ENCODE measurements at places on chromosomes 5 and 9.
A peak's percentile ranks its signal among the peaks of the same experiment; 100 is the strongest.

GRCh38 chr9:27717991-27718390, 144.7 kb upstream of the C9orf72 start:
- no peak for DNase-seq

GRCh38 chr9:128025736-128026135, 41.4 kb downstream of the NAIF1 start:
- DNase-seq = no peak

- no peak for DNase-seq
These were observed 63.7 kb upstream of the RUFY1 start for GRCh38 chr5:179486596-179487051.

DNA sequence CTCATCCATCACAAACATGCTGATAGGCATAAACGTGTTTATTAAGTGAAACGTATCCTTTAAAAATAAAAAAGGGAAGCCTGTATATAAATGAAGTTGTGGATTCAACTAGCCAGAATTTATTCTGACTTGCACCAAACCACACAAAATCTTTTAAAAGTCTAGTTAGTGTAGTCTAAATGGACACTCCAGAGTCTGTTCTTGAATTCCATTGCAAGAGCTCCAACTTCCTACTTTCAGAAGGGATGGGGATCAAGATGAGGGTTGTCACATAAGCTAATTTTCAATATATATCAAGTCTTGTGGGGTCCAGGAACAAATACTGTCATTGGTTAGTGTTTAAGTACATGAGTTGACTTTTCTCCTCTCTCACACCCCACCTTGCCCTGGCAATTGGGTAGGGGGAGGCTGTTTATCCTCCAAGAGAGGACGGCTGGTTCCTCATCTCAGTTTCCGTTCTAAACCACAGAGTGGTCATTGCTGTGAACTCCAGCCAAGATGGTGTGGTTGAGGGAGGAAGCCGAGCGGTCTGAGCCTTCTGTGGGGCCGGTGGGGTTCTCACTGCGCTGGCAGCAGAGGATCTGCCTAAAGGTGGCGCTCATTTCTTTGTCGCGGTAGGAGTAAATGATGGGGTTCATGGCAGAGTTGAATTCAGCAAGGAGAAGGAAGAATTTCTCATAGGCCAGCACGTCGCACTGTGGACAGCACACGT, 163.2 kb downstream of the LPAR1 start:
- no peak for DNase-seq

GRCh38 chr5:131289738-131290137, 25.9 kb downstream of the CDC42SE2 start:
- no peak for DNase-seq

DNA sequence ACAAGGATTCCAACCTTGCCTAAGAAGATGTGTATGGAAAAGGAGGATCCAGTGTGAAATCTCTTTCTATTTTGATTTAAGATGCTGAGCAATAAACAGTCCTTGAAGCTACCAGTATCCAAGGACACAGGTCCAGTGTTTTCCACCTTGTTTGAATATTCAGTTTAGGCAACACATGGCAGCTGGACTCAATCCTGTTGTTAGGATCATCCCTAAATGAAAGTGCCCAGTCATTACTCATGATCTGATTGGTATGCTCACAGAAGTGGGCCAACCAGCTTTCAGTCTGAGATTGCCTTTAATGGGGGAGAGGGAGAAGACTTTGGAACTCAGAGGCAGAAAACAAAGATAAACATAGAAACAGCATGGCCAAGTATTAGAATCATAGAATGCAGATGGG, 355.7 kb upstream of the ADAMTSL1 start:
- DNase-seq = no peak

- no peak for DNase-seq
These were observed 34.9 kb upstream of the FOXI1 start for GRCh38 chr5:170070556-170071412.

GRCh38 chr5:84393969-84394368, 9.3 kb upstream of the EDIL3 start:
- DNase-seq = no peak

- no peak for DNase-seq
These were observed 12.1 kb upstream of the POC5 start for GRCh38 chr5:75729321-75729720.

- DNase-seq = peak; percentile 29
These were observed 377.7 kb downstream of the PIK3R1 start for GRCh38 chr5:68593211-68593671.

GRCh38 chr9:22054076-22054475, 45.0 kb upstream of the CDKN2B start:
- no peak for DNase-seq

GRCh38 chr9:113898596-113898995, 22.5 kb downstream of the ZNF618 start:
- DNase-seq = no peak

- DNase-seq = no peak
These were observed 23.4 kb downstream of the IL33 start for GRCh38 chr9:6239048-6239461.

DNA sequence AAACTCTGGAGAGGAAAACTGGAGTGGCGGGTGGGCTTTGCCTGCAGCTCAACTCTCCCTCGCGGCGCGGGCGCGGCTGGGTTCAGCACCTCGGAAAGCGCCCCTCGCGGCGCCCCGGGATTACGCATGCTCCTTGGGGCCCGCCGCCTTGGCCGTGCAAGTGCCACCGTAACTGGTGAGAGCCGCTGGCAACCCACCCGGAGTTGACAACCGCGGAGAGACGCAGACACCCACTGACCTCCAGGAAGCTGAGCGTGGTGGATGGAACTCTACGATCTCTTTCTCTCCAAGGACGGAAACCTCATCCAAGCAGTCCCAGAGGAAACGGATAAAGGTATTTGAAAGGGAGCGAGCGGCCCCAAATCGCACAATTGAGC, 194 bp upstream of the RXFP3 start:
- peak; percentile 49 for DNase-seq

DNA sequence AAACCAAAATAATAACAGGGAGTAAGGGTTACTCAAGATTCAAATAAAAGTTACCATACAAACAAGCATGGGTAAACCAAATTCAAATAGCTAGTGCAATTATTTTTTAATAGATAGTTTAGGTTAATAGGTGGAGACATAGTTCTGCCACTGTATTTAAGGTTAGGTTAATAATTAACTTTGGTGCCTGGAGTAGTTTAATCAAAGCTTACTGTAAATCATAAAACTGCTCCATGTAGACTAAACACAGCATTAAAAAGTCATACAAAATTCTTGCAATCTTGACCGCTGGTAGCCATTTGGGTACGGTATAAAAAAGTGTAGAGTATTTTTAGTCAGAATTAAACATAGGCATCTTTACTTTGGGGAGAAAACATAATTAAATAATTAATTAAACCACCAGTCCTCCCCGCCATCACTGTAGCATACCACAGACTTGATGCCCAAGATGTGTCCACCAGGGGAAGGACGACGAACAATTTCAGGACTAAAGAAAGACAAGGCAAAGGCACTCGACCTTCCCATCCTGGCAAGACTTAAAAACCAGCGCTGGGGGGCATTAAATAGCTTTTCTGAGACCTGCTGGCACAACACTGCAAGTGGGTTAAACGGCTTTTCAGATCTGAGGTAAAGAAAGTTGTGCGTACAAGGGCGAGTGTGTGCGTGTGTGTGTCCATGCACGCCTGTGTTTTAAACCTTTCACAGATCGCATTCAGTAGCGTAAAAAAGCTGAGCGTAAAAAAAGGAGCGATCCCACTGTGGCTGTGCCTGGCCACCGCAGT, 2.9 kb downstream of the SEMA6A start:
- DNase-seq = no peak

GRCh38 chr5:122493091-122494021, 181.3 kb downstream of the SNCAIP start:
- DNase-seq = no peak

DNA sequence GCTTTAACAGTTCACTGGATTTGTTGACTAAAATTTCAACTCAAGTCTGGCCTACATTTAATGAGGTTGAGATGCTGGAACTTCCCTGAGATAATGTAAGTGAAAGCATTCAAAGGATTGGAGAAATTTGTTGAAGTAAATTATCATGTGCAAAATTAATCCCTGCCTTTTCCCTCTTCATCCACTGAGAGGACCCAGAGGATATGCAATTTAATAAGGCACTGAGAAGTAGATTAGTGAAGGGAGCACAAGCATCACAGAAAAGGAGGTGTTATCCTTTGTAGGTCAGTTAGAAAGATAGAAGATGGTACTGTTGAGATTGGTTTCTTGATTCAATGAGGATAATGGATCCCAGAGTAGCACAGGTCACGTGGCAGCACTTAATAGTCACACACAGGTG, 42.6 kb upstream of the ANKRD31 start:
- DNase-seq = no peak

DNA sequence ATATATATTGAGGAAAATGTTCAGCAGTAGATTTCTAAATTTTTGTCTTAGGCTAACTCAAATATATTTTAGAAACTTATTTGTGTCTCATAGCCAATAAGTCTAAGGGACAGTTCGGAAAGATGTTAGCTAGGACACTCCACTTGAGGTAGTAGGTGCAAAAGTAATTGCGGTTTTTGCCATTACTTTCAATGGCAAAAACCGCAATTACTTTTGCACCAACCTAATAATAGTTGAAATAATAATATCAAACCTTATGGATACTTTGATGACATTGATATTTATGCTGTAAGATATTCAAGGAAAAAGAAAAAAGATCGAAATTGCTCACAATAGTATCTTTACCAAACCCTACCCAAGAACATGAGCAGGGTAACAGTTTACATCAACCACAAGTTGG, 555.5 kb upstream of the ST8SIA4 start:
- no peak for DNase-seq

DNA sequence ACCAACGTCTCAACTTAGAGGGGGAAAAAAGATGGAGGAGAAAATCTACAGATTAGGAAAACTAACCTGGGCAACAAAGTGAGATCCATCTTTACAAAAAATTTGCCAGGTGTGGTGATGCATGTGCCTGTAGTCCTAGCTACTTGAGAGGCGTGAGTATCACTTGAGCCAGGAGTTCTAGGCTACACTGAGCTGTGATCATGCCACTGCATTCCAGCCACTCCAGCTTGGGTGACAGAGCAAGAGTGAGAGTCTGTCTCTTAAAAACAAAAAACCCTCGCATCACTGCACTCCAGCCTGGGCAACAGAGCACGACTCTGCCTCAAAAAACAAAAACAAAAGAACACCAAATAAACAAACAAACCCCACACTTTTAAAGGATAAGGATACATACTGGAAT, 98.1 kb upstream of the NR5A1 start:
- DNase-seq = no peak

DNA sequence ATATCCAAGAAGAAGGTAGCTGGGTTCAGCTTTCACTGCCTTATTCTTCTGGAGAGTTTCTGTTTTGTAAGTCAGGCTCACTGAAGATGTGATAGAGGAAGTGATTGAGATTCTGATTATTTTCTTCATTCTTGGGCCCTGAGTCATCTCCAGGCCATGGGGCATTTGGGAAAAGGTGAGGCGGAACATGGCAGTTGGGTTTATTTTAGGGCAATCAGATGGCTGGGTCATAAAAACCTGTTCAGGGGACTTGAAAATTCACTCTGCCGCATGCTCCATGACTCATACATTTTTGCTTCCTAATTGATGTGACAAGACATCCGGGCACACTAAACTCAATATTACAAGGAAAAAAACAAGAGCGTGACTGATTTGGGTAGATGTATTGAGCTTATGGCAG, 265.7 kb upstream of the KLF4 start:
- no peak for DNase-seq

GRCh38 chr5:79135790-79136553, 24.4 kb downstream of the BHMT start:
- DNase-seq = no peak

- DNase-seq = no peak
These were observed 31.8 kb upstream of the FABP6 start for GRCh38 chr5:160197341-160198144.

DNA sequence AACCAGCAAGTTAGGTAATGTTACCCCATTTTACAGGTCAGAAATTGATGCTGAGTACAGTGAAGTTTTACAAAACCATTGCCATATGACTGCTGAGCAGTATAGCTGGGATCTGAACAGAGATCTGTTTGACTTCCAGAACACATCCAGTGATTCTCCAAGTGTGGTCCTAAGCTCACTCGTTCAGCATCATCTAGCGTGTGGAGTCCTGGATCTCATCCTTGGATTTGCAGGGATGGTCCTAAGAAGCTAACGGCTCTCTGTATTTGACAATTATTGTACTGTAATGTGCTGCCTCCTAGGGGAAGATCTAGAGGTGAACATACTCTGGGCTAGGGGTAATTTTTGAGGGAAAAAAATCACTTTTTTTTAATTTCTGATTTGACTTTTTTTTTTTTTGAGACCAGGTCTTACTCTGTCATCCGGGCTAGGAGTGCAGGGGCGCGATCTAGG, 1.4 kb downstream of the SLC26A2 start:
- DNase-seq = peak; percentile 22

DNA sequence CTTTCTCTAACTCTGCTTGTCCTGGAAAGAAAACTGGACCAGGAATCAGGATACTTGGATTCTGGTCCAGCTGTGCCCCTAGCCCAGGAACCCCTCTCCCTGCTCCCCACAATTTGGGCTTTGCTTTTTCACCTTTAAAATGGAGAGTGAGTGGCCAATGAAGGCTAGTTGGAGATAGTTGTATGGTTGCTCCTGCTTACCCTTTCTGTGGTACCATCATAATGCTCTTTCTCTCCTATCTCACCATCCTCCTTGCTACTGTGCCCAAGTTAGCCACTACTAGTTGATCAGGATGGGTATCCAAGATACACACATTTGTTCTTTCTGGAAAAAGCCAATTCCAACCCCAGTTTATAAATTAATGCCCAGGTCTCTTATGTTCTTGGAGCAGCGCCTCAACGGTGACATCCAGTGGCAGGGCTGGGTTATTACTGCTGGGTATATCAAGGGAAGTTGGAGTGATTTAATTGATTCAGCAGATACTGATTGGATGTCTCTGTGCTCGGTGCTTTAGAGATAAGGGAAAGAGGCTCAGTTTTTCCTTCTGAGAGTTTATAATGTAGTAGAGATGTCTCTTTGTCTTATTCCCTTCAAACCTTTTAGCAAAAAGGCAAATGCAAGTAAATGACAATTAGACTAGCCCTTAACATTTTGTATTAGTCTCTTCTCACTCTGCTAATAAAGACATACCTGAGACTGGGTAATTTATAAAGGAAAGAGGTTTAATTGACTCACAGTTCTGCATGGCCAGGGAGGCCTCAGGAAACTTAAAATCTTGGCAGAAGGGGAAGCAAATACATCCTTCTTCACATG, 38.5 kb downstream of the FAXDC2 start:
- DNase-seq = no peak

- DNase-seq = no peak
These were observed 27.7 kb upstream of the PAX5 start for GRCh38 chr9:37061768-37062167.

- no peak for DNase-seq
These were observed 11.4 kb downstream of the PHF2 start for GRCh38 chr9:93587651-93588347.
